ENCODE measurements at places on chromosomes 3 and 15.

GRCh38 chr3:13115991-13116390 is 42.8 kb upstream of the IQSEC1 start:
- no peak for DNase-seq

GRCh38 chr15:80199869-80200268 is 47.1 kb downstream of the FAH start:
- DNase-seq = no peak

DNA sequence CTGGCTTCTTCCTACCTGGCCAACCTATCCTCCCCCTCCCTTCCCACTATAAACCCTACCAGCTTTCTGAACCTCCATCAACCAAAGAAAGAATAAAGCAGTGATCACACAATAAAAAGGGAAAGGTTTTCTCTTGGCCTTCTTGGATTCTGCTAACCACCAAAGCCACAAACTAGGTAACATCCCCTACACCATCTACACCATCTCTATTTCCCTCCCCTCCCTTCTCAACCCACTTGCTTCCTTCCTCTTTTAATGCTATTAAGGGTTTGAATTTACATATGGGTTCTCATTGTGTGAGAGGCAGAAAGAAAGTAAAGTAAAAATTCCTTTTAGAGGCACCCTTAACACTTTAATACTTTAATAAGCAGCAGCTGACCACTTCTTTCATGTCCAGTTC is 25.8 kb upstream of the RSL24D1 start:
- no peak for DNase-seq

GRCh38 chr3:54122324-54123002 is at the start of gene CACNA2D3:
TSS of gene CACNA2D3 (plus strand) at chr3:54122552.
- no peak for DNase-seq

DNA sequence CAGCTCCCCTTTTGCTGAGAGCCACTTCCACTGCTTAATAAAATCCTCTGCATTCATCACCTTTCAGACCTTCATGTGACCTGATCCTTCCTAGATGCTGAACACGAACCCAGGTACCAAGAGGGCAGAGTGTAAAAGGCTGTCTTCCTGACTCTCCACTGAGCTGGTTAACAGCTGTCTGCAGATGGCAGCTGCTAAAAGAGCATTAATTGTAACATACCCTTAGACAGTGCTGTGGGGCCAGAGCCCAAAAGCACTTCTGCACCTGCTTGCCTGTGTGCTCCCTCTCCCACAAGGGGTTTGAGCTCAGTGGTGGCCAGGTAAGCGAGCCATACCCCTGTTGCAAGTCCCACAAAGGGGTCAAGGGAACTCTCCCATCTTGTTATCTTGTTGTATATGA is 187.3 kb downstream of the UBE2E2 start:
- DNase-seq = no peak

GRCh38 chr3:52088445-52089367 is 32.3 kb upstream of the DUSP7 start:
- DNase-seq = no peak

GRCh38 chr3:53845103-53845880 is 927 bp downstream of the CHDH start:
- no peak for DNase-seq

DNA sequence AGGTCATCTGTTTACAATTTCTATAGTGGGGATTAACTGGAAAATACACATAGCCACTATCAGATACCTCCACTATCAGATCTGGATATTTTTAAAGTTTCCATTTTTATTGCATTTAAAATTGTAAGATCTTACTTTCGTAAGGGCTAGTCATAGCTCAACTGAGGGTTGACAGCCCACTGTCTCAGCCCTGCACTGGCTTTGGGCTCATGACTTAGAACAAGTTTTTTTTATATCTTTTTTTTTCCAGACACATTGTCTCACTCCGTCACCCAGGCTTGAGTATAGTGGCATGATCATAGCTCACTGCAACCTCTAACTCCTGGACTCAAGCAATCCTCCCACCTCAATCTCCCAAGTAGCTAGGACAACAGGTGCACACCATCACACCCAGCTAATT is 48.8 kb upstream of the DNAJC13 start:
- DNase-seq = no peak

GRCh38 chr3:178112134-178112533 is 424.1 kb upstream of the KCNMB2 start:
- no peak for DNase-seq

GRCh38 chr3:18772699-18773305 is 347.7 kb upstream of the SATB1 start:
- no peak for DNase-seq

GRCh38 chr3:187077537-187077936 is 61.8 kb downstream of the RPL39L start:
- DNase-seq = no peak

DNA sequence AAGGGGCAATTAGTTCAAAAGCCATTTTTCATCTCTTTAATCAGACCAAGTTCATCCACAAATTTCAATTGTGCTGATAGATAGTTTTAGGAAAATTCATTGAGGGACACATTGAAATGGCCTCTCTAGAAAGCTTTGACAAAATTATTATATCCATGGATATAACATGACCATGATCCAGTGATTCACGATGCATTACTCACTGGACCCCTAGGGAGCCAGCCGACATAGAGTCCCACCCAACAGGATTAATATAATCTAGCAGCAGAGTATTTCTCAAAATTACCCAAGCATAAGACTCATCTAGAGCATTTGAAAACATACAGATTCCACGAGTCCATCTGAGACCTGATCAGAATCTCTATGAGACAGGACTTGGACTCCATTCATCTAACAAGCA is 100.3 kb downstream of the FRMD5 start:
- DNase-seq = no peak

GRCh38 chr3:72163809-72164634 is 379.1 kb upstream of the PROK2 start:
- peak; percentile 5 for DNase-seq

DNA sequence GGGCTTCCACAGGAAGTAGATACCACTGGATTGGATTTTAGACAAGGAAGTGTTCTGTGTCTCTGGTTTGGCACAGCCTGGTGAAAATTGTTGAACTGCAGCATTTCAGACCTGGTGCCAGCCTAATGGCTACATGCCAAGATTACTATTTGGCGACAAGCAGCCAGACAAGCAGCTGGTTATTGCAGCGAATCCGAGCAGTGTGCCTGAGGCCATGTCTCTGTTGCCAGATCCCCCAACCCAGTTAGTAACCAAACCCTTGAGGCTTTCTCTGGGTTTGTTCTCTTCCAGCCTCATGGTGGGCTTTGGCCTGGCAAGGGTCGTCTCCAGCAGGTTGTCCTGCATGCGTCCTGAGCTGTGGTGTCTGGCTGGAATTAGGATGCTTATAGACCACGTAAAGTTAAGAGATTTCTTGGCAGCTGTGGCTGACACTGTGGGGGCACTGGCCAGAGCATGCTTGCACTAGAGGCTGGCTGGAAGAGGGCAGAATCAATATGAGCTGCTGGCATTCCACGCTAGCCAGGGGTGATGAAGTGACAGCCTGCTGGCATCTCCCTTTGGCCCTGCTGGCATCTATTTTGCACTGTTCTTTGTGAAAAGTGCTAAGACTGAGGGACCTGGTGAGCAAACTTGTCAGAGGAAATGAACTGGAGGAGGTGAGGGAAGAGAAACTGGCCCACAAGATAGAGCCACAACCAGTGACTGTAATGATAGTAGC is 172.6 kb downstream of the RBMS3 start:
- no peak for DNase-seq

Measured in esophagus squamous epithelium (tissue), 5 donors.